Activated naive CD4-positive, alpha-beta T cell treated with anti-CD3 and anti-CD28 coated beads for 36 hours (primary cell): ENCODE measurements at places on chromosomes 16 and 17.

DNA sequence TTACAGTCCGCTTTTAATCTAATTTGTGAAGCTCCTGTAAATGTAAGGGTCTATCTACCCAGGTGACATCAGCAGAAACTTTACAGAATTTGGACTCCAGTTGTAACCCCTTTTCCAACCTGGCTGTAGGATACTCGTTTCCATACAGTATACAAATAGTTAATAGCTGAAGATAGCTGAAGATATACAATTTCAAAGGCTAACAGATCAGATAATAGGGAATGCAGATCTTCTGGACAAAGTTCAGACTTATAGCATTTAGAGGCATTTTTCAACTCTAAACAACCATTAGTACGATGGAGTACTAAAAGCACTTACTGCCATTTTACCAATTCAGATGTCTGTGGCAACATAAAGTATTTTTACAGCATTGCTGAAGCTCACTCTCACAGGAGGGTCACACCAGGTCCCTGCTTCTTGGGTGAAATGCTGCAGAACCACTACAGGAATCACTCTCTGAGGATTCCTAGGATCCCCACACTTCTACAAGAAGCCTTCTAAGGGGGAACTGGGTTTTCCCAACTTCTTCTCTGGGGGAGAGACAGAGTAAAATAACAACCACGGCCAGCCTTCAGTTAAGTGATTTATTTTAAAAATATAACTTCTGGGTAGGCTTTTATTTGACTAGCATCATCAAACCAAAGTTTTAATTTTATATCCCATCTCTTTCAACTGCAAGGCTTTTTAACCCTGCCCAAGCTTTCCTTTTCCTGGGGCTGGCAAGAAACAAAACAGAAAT lies 2.9 kb downstream of the VEZF1 start:
- DNase-seq, result no peak

GRCh38 chr17:8079291-8080207 lies 8.0 kb downstream of the ALOX12B start:
- peak; percentile 91 for DNase-seq

DNA sequence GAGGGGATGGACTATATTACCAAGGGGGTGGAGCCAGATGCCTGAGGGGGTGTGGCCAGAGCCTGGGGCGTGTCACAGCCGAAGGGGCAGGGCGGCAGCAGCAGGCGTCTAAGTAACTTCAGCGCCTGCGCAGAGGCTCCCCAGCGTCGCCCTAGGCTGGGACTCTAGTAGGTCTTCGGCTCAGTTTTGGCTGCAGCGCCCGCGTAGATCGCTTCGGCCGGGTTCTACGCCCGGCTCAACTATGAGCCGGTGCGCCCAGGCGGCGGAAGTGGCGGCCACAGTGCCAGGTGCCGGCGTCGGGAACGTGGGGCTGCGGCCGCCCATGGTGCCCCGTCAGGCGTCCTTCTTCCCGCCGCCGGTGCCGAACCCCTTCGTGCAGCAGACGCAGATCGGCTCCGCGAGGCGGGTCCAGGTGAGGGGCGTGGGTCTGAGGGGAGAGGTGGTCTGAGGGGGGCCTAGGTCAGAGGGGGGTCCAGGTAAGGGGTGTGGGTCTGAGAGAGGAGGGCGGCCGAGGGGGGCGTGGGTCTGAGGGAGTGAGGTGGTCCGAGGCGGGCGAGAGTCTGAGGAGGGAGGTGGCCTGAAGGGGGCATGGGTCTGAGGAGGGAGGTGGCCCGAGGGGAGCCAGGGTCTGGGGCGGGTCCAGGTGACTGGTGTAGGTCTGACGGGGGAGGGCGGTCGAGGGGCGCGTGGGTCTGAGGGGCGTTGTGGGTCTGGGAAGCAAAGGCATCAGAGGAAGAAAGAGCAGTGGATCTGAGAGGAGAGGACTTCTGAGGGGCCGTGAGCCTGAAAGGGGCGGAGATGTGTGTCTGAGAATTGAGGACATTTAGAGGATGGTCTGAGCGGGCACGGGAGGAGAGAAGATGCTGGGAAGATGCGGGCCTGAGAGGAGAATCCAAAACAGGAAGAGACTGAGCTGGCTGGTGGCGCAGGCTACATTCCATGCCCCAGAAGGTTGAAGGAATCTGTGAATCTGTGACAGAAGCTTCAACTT lies at the start of gene LPCAT2:
Gene LPCAT2, plus strand, starts transcription at position 132 of the 991 bp plus-strand sequence. Its CDS starts 110 bp downstream, at position 242.
- peak; percentile 49 for DNase-seq

DNA sequence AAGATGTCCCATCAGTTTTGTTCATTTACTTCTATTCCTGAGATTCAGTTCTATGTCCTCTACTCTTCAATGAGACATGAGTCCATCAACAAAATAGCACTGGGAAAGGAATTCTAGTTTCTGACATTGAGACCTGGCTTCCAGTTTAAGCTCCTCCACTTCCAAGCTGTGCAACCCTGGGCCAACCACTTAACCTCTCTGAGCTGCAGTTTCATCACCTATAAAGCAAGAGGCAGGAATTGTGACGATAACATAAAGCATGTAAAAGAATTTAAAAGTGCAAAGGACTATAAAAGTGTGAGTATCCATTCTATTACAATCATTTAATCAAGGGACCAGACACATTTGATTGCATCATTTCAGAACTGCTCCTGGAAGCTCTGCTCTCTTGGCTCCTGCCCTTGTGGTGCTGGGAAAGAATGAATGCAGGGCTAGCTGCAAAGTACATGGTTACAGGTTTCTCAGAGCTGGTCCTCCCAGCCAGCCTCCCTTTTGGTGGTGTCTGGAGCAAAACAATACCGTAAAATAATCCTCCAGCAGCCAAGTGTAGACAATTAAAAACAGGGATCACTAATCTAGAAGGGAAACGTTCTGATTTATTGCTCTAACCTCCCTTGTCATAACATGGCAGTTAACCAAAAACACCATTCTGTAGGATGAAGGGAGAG lies 113.9 kb downstream of the VPS53 start:
- no peak for DNase-seq

DNA sequence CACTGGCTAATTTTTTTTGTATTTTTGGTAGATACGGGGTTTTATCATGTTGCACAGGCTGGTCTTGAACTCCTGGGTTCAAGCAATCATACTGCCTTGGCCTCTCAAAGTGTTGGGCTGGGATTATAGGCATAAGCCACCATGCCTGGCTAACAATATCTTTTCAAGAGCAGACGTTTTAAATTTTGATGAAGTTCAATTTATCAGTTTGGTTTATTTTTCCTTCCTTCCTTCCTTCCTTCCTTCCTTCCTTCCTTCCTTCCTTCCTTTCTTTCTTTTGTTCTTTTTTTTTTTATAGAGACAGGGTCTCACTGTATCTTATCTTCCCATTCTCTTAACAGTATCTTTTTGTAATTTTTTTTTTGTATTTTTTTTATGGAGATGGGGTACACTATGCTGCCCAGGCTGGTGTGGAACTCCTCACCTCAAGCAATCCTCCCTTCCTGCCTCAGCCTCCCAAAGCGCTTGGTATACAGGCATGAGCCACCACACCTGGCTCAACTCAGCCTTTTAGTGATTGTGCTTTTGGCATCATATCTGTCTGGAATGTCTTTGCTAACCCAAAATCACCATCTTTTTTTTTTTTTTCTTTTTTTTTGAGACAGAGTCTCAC lies 13.6 kb upstream of the GIP start:
- no peak for DNase-seq

DNA sequence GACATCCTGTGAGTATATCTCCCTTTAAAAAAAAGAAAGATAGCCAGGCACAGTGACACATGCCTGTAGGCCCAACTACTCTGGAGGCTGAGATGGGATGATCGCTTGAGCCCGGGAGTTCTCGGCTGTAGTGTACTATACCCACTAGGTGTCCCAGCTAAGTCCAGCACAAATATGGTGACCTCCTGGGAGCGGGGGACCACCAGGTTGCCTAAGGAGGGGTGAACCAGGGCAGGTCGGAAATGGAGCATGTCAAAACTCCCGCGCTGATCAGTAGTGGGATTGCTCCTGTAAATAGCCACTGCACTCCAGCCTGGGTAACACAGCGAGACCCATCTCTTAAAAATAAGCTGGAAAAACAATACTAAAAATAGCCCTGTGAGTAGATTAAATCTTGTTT lies 29.4 kb downstream of the GINS2 start:
- no peak for DNase-seq

GRCh38 chr17:81557276-81558114 lies 5.3 kb upstream of the FAAP100 start:
- DNase-seq, result no peak

- DNase-seq, result no peak
These were observed 268.6 kb upstream of the FOXF1 start for GRCh38 chr16:86241681-86242080.

DNA sequence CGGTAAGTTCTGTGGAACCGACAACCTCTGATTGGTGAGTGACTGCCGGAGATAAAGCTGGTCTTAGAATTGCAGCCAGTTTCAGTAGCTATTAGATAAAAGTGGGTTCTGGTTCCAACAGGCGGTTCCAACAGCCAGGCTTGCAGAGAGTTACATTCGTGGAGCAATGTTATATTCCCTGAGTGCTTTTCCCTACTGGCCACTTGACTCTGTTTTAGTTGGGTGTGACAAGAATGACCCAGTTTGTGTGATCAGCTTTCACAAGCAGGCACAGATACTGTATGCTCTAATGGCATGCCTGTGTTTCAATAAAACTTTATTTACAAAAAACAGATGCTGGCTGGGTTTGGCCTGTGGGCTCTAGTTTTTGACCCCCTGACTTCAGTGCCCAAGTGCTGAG lies 196.6 kb downstream of the SNX29 start:
- no peak for DNase-seq

GRCh38 chr16:27387724-27388123 lies 14.2 kb upstream of the IL21R start:
- DNase-seq, result peak; percentile 54

GRCh38 chr16:73220836-73221235 lies 172.9 kb upstream of the ZFHX3 start:
- no peak for DNase-seq
